ENCODE measurements at places on chromosomes 16 and 17.

- DNase-seq: no peak
Observed at GRCh38 chr17:80826955-80827645, 164.5 kb upstream of the CHMP6 start.

DNA sequence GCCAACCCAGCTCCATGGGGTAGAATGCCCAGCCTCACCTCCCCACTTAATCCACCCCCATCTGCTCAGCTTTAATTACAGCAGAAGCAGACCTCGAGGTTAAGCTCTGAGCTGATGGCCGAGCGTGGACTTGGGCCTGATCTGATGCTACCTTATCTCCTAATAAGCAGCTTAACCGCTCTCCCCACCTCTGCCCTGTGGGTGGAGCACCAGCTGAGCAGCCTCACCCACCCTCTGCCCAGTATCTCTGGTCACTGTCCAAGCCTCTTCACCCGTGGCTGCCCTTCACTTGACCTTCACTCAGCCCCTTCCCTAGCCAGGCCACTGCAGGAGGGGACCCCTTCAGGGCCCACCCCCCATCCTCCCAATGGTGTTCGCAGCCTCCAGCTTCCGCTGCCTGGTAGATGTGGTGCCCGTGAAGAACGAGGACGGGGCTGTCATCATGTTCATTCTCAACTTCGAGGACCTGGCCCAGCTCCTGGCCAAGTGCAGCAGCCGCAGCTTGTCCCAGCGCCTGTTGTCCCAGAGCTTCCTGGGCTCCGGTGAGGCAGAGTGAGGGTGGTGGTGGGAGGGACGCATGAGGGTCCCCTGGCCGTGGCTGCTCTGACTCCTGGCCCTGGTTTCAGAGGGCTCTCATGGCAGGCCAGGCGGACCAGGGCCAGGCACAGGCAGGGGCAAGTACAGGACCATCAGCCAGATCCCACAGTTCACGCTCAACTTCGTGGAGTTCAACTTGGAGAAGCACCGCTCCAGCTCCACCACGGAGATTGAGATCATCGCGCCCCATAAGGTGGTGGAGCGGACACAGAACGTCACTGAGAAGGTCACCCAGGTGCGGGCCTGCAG is 6.8 kb downstream of the KCNH6 start:
- DNase-seq: no peak

- no peak for DNase-seq
Observed at GRCh38 chr16:2159175-2159838, 3.7 kb downstream of the TRAF7 start.

DNA sequence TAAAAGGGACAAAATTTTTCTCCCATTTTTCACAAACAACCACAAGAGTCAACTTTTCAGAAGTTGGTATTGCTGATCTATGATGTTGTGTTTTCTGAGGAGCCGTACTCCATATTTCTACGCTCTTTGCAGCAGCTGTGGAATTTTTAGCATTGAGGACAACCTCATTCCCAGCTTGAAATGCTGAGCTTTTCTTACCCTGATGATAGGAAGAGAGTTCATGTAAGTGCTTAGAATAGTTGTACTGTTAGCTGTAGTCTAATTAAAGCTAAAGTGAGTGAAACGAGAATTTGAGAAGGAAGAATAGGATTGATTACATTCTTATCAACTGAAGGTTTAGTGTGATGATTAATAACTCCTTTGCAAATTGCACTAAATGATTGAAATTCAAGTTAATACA is 72.3 kb downstream of the NF1 start:
- no peak for DNase-seq

GRCh38 chr17:28532050-28532960 is 20.1 kb downstream of the UNC119 start:
- no peak for DNase-seq

GRCh38 chr17:44390250-44390870 is 911 bp upstream of the ITGA2B start:
- no peak for DNase-seq

DNA sequence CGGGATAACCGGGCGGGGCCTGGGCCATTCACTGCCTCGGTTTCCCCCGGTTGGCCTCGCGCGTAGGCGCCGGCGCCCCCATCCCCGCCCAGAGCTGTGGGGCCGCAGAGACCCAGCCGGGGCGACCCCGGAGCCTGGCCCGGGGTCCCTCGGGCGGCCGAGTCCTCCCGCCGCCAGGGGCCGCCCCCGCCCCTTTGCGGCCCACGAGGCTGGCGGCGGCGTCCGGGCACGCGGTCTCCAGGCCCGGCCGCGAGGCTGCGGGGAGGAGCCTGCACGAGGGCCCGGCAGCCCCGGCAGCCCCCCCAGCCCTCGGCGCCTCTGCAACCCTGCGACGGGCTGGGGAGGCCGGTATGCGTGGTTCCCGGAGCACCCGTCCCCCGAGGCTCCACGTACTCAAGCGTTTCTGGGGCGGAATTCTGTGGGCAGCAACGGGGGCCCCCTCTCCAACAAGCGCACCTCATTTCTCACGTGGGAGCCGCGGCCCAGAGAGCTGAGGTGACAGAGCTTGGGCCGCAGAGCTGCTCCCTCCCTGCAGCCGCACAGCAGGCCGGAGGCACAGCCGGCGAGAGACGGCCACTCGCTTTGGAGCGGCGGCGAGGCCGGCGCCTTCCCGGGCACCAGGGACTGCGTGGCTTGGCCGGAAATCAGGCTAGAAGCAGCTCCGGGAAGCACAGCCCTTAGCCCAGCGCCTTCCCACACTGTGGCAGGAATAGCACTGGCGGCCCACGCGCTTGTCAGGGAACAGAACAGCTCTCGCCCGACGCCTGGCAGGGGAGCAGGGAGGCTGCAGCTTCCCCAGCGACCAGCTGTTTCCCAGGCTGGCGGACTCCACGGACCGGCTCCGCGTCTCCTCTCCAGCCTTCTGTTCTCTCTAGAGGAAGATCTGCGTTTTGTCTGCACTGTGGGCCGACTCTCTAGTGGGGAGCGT is 867 bp upstream of the LIMD2 start:
- DNase-seq: peak; percentile 30

DNA sequence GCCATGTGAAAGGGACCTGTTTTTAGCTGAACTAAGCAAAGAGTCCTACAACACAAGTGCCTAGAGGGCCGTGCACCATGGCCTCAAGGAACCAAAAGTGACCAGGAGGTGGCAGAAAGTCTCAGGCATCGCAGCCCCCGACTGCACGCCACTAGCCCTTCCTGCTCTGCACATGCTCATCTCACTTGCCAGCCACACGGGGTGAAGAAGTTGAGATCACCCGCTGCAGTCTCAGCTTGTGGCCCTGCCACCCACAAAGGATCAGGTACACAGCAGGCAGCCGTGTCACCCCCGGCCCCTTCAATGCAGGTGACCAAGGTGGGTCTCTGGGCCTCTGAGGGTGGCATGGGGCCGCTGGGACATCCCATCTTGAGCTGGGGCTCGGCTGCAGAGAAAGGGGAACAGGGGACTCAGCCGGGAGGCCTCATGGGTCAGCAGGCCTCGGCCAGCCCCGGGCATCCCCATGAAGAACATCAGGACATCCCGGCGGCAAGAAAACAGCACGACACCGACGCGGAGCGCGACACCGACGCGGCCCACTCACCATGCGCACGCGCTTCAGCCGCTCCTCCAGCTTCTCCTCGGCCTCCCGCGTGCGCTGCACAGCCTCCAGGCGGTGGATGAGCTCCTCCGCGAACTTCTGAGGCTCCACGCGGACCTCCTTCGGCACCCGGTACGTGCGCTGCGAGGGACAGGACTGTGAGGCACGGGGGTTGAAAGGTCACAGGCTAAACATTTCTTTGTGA is 21.0 kb downstream of the PDIA2 start:
- DNase-seq: no peak

- DNase-seq: no peak
Observed at GRCh38 chr16:3158026-3158509, 23.2 kb downstream of the ZNF213 start.

DNA sequence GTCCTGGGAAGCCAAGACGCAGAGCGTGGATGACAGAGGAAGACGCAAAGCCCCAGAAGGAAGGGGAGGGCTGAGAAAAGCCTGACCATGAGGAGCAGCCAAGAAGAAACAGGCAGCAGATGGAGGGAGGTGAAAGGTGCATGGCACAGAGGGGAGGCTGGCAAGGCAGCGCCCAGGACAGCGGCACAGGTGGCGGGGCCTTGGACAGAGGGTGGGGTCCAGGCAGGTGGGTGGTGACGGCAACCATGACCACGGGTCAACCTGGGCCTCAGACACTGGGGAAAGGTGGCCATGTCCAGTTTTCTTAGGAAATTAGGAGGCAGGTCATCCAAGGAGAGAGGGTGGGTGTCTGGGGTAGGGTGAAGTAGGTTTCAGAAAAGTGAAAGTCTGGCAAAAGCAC is 17.0 kb downstream of the ARHGAP17 start:
- DNase-seq: no peak

DNA sequence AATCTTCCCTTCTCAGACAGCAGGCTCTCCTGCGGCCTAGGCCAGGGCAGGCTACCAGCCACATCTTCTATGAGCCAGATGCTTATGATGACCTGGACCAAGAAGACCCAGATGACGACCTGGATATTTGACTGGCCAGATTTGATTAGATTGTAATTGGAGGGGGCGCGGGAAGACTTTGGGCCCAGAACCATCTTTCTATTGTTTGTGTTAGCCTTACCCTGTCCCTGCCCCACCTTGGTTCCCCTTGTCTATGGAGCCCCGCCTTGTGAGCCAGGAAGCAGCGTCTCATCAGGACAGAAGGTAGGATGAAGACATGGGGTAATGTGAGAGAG is 2.8 kb downstream of the CLDN7 start:
- DNase-seq: no peak
